ENCODE measurements at places on chromosomes 7 and 10.

- no peak for DNase-seq
These were observed 38.6 kb upstream of the BAIAP2L1 start for GRCh38 chr7:98439484-98439883.

DNA sequence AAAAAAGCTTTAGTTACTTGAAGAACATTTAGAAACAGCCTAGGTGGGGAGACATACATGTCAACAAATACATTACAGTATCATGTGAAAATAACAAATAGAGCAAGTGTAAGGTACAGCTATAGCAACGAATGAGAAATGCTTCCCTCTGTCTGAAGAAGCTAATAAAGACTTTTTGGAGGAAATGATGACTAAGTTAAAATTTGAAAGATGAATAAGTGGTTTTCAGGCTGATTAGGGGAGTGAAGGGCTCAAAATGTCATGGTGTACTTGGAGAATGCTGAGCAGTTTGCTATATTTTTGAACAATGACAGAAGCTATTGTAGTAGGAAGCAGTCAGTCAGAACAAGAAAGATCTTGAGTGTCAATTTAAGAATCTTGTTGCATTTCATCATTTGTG, 2.8 kb upstream of the ARMC3 start:
- DNase-seq: no peak

- no peak for DNase-seq
These were observed 26.4 kb downstream of the MACC1 start for GRCh38 chr7:20190560-20191390.

DNA sequence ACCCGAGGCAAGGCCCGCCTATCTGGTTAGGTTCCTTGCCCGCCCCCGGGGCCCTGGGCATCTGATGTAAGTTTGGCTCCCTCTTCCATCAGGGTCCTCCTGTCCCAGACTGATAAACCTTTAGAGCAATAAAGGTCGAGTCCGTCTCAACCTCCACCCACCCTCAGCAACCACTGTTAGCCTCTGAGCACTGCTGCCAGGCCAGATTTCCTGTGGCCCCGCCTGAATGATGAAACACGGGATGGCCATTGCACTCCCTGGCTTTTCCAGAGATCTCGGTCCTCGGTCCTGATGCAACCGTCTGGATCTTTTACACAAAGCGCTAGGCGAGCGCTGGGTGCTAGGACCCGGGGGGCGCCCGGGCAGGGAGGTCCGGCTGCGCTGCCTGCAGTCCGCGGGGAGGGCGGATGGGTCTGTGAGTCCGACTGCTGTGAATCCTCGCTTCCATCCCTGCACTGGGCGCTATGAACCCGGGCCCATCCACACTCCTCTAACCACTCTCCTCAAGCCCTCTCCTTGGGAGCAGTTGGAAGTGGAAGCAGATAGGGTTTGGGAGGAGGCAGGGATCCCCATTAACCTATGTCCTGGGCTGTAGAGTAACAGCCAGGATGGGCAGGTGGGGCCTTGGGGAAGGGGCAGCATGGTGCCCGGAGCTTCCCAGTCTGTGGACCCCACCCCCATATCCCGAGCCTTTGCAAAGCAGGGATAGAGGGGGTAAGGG, 875 bp upstream of the DDIT4 start:
- peak; percentile 87 for DNase-seq

Data from HT1080 (cell line).